Kasumi-1 (cell line): ENCODE measurements at places on chromosomes 7 and 10.

GRCh38 chr10:29317027-29317420 lies 28.2 kb downstream of the LYZL1 start:
- DNase-seq, result no peak

GRCh38 chr7:17679458-17679857 lies 260.8 kb downstream of the SNX13 start:
- DNase-seq, result no peak

DNA sequence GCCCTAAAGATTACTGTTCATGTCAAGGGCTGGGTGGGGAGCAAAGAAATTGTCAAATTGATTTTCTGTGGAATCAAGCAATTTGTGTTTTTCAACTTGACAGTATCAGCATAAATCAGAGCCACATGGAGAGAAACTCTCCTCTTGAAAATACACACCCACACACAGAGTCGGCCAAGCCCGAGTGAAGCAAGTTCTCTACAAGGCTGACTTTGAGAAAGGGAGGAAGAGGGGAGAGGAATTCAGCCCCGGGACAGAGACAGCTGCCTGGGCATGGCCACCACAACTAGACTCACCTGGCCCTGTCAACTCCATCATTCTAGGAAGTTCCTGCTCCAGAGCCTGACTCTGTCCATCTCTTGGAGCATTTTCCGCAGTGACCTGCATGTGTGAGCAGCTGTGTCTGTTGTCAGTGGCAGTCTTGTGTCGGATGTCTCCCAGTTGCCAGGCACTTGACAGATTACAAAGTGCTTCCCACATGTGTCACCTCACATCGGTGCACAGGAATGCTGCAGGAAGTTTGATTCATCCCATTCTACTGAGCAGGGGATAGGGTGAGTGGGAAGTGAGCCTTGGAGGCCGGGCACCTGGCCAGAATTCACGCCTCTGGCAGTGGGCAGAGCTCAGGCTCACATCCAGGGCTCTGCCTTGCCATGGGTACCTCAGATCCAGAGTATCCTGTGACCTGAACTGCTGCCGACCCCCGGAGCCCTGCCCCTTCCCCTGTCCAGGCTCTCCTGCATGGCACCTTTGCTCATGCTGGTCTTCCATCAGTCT lies 37.9 kb downstream of the ADAM12 start:
- DNase-seq, result no peak

GRCh38 chr10:44995914-44996669 lies 4.6 kb upstream of the ZNF22 start:
- DNase-seq, result peak; percentile 48

DNA sequence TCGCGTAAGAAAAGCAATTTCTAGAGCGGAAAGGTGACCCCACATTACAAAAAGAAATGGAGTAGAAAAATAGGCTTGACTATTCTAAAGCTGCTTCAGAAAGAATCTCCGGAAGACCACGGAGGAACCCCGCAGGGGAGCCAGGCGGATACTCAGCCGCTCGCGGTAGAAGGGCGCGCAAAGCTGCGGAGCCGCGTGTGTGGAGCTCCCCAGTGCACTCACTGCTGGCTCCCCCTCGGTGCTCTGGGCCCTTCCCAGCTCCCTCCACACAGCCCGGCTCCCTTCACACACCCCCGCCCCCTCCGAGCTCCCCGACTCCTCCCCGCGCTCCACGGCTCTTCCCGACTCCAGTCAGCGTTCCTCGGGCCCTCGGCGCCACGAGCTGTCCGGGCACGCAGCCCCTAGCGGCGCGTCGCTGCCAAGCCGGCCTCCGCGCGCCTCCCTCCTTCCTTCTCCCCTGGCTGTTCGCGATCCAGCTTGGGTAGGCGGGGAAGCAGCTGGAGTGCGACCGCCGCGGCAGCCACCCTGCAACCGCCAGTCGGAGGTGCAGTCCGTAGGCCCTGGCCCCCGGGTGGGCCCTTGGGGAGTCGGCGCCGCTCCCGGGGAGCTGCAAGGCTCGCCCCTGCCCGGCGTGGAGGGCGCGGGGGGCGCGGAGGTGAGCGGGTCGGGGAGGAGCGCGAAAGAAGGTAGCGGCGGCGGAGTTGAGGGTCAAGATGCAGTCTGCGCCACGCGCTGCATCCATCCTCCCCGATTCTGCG lies at the start of gene STEAP2:
TSS of gene STEAP2 (plus strand) at position 350 of the 758 bp plus-strand sequence. CDS start 13,343 bp downstream, outside the sequence.
- DNase-seq, result no peak

DNA sequence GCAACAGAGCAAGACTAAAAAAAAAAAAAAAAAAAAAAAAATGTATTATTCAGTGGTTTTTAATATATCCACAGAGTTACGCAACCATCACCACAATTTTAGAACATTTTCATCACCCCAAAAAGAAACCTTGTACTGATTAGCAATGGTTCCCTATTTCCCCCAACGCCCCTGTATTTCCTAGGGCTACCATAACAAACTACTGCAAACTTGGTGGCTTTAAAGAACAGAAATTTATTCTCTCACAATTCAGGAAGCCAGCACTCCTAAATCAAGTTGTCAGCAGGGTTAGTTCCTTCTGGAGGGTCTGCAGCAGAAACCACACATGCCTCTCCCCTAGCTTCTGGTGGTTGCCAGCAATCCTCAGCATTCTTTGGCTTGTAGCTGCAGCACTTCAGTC lies 5.9 kb upstream of the NUP42 start:
- DNase-seq, result peak; percentile 91

DNA sequence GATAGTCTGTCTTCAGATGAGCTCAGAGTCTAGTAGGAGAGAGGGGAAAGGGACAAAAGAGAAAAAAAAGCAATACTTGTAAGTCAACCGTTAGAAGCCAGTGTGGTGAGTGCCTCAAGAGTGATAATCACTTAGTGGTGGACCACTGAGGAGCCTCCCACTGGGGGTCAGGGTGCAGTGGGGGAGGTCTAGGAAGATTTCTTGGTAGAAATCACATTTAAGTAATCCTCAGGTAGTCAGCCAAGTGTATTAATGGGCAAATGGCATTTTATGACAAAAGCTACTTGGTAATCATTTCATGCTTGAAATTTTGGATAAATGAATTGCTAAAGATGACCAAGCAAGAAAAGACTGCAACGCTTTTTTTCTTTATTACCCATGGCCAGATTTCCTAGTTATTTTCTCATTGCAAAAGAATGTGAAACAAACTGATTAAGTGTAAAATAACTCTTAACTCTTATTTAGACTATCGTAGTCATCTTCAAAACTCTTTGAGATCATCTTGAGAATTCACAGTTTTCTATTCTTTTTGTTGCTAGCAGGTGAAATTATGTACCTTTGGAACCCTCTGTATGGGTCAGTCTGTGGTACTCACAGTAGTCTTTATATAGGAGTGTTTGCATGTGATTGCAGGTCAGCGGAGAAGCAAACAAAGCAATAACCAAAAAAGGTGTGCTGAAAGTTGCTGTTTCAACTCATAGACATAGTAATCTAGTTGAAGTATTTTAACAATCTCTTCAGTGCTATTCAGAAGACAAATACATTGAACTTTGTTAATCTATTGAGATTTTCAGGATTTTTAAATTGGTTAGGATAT lies 63.9 kb downstream of the PPP1R9A start:
- DNase-seq, result no peak

DNA sequence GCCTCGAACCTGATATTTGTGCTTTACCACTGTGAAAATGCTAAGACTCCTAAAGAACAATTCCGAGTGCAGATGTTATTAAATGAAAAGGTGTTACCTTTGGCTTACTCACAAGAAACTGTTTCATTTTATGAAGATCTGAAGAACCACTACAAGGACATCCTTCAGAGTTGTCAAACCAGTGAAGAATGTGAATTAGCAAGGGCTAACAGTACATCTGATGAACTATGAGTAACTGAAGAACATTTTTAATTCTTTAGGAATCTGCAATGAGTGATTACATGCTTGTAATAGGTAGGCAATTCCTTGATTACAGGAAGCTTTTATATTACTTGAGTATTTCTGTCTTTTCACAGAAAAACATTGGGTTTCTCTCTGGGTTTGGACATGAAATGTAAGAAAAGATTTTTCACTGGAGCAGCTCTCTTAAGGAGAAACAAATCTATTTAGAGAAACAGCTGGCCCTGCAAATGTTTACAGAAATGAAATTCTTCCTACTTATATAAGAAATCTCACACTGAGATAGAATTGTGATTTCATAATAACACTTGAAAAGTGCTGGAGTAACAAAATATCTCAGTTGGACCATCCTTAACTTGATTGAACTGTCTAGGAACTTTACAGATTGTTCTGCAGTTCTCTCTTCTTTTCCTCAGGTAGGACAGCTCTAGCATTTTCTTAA lies 47.7 kb downstream of the MINPP1 start:
- no peak for DNase-seq

GRCh38 chr7:130352194-130353074 lies 7.8 kb downstream of the CPA5 start:
- no peak for DNase-seq

DNA sequence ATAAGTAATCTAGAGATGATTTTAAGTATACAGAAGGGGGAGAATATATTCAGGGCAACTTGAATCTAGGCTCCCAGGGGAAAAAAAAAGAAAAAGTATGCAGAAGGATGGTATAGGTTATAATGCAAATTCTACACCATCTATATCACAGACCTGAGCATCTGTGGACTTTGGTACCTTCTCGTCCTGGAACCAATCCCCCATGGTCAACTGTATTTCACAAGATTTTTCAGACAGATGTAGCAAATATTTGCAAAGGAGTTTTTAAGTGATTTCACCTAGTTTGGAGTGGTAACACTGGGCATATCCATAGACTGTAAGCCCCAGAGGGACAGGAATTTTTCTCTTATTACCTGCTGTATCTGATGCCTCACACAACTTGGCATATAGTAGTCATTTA lies 58.8 kb downstream of the NOC3L start:
- DNase-seq, result no peak

- peak; percentile 86 for DNase-seq
Observed at GRCh38 chr10:16436367-16436757, 448 bp upstream of the PTER start.

- no peak for DNase-seq
Observed at GRCh38 chr10:79488336-79488735, 24.0 kb upstream of the EIF5AL1 start.

GRCh38 chr7:157564517-157565177 lies 227.8 kb downstream of the DNAJB6 start:
- DNase-seq, result no peak

DNA sequence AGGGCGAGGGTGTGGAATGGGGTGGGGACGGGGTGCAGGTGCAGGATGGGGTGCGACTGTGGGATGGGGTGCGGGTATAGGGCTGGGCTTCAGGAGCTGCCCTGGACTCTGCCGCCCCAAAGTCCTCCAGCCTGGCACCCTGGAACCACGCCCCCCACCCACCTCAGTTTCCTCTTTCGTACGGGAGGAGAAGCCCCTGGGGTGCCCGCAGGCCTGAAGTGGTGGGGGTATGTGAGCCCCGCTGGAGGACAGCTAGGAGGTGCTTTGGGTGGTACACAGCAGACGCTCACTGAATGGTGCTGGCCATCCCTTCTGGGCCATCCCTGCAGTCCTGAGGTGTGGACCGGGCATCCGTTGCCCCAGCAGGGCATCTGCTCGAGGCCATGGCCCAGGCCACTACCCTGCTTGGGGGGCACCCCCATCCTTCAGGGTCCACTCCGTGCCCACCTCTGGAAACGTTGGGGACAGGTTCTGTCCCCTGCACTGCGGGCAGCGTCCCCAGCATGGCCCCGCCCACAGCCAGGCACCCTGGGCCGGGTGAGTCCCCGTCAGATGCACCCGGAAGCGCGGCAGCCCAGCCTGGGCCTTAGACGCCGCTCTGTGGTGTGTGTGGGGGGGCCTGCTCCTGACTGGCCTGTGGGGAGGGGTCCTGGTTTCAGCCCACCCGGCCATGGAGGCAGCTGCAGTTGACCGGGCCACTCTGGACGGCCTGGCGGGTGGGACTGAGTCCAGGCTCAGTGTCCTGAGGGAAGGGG lies 41.6 kb downstream of the UNCX start:
- no peak for DNase-seq

DNA sequence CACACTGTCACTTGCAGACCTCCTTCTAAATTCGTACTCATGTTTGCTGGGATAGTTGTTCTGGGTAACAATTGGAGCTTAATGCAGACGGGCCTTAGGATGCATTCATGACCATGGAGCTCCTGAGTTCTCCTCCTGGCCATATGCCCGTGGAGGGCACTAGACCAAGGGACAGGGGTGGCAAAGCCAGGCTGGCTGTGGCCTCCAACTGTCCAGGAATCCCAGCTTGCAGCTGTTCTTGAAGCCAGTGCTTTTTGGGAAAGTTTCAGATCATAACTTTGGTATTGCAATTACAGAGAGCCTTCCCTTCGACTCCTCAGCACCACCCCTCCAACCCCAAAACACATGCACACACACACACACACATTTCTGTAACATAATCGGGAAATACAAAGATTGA lies 30.6 kb downstream of the ANTXRL start:
- DNase-seq, result no peak

GRCh38 chr7:3174515-3175284 lies 126.4 kb upstream of the SDK1 start:
- DNase-seq, result no peak

DNA sequence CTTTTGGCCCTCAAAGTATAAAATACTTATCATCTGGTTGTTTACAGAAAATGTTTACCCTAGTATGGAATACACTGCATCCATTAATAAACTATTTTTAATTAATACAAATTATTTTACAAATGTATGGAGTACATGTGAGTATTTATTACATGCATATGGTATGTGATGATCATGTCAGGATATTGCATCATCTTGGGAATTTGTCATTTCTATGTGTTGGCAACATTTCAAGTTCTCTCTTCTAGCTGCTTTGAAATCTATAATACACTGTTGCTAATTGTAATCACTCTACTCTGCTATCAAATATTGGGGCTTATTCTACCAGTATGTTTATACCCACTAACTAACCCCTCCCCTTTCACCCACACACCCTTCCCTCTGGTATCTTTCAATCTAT lies 103.9 kb upstream of the THSD7A start:
- DNase-seq, result no peak

DNA sequence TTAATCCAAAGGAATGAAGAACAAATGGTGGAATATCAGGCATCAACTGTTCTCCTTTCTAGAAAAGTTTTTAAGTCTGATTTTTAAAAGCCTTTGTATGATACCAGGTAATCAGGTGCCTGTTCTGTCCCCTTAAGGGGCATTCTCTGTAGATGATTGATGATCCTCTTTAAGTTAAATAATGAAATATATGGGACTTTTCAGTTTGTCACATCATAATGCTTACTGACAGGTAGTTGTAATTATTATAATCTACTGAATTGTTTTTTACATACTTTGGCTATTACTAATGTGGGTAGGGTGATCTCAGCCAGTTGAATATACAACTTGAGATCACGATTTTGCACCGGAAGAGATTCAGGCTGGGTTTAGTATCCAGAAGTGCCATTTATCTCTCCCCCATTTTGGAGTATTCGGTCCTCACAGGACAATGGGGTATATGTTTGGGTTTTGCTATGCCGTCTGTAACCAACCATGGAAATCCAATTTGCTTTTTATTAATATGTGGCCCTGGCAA lies 330.2 kb downstream of the BICC1 start:
- DNase-seq, result no peak

- DNase-seq, result no peak
Observed at GRCh38 chr7:665736-666453, 60.6 kb upstream of the DNAAF5 start.

GRCh38 chr10:102449321-102450123 lies 1.8 kb downstream of the C10orf95 start:
- DNase-seq, result peak; percentile 72
